ENCODE measurements at places on chromosomes 2 and 18.

DNA sequence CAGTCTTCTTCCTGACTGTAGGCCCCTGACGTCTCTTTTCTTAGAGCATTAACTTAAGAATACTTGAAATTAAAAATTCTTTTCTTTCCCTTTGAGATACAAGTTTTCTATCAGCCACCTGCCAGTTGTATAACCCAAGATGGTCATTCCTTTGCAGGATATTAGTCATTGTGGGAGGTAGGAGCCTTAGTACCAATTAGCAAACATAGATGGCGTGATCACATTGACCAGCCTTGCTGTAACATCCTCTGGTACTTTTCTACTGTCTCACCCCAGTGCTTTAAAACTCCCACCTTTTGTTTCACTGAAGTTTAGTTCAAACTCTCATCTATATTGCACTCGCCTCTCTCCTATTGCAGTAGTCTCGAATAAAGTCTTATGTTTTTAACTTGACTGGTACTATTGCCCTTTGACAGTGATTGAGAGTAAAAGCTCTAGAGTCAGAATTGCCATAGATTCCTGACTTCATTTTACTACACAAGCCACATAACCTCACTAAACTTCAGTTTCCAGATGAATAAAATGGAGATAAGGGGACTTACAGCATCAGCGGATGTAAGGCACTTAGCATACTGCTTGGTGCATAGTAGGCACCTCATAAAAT, 74.1 kb downstream of the VRK2 start:
- DNase-seq: no peak

DNA sequence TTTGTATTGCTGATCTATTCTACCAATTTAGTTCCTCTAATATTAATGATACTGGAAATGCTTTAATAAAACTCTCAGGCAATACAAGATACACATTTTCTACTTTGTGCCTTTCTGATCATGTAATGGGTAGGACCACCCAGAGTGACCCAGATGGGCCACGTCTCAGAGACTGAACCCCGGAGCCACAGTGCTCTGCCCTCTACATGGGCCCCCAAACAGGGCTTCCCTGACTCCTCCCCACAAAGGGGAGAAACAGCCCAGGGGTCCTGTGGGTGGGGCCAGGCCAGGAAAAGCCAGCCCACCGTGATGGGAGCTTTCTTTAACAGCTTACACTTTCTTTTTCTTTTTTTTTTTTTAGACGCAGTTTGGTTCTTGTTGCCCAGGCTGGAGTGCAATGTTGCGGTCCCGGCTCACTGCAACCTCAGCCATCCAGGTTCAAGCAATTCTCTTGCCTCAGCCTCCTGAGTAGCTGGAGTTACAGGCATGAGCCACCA, 18.4 kb downstream of the HDAC4 start:
- DNase-seq: no peak

DNA sequence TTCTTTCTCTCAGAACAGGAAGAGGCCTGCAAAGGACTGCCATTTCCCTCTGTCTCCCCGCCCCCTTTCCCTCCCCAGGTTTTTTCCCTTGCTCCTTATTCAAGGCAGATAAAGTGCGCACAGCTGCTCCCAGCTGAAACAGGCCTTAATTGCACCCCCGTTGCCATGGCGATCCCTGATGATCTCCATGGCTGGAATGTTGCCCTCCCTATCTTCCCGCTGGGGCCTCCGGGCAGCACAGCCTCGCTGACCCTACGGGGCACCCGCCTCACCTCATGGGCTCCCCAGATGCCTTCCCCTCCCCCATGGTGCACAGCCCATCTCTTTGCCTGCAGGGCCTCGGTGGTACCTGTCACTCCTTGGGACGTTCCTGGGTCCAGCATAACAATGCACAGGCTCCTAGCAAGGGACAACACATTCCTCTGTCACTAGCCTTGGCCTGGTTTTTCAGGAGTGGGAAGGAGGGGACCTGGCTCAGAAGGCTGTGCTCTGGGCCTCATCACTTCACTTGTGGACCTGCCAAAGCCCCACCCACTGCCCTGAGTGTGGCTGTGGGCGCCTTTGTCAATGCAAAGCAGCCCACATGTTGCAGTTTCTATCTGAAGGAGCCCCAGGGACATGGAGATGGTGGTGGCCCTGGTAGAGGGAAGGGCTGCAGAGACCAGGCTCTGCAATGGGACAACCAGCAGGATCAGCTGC, 115.0 kb downstream of the CELF4 start:
- no peak for DNase-seq

- no peak for DNase-seq
Measured at GRCh38 chr18:48074929-48075706, 144.7 kb upstream of the SMAD2 start.

- no peak for DNase-seq
Measured at GRCh38 chr2:9972621-9973479, 21.4 kb downstream of the GRHL1 start.

GRCh38 chr18:38322206-38322605, 756.6 kb upstream of the CELF4 start:
- DNase-seq: no peak

DNA sequence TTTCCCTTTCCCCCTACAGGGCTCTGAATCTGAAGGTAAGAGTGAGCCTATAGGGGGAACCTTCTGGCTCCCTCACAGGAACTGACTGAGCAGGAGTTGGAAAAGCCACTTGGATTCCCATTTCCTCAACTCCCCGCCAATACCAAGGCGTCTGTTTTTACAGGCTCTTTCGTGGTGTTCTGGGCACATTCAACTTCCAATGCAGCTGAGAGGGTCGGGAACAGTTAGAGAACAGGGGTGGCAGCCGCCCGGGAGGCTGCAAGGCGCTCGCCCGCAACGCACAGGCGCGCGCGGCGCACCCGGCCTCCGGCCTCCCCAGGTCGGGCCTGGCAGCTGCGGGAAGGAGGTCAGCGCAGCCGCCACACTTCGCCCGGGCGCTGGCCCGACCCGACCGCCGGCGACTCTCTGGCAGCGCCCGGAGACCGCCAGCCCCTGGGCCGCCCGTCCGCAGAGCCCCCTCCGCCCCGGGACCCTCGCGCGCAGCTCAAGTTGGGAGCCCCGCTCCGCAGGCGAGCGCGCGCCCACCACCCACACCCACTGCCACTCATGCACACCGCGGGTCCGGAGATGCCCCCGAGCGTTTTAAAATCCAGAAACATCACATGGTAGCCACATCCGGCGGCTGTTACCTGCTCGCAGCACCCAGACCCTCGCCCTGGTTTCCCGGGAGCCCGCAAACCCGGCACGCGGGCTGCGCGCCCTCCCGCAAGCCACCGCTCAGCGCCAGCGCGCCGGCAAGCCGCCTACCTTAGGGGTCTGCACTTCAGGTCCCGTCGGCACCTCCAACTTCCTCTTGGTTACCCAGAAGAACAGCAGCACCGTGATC, 816 bp downstream of the GALNT14 start:
- DNase-seq: no peak

DNA sequence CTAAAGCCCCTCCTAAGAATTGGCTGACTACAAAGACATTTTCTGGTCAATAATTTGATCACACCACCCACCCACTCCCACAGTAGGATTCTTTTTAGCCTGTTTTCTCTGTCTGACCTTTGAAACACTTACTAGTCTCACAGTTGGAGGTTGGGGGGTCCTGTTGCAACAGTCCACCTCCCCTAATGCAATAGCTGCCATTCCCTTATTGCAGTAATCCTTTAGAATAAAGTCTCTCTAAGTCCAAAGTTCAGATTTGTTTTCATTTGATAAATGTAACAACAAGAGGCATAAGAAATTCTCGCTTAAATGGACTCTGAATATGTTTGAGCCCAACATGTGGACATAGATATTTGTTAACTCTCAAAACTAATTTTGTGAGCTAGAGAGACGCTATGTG, 1326.8 kb upstream of the TMEFF2 start:
- no peak for DNase-seq

DNA sequence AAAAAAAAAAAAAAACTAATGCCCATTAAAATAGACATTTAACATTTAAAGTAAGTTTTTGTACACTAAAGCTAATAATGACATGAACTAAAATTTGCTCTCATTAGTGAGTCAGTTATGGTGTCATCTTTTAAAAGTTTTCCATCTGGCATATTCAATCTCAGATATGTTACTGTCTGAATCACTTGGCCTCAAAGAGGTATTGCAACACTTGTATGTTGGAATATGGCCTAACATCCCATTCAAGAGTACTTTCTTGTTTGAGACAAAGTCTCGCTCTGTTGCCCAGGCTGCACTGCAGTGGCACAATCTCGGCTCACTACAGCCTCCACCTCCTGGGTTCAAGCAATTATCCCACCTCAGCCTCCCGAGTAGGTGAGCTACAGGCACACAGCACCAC, 169.7 kb downstream of the TMEM163 start:
- no peak for DNase-seq

DNA sequence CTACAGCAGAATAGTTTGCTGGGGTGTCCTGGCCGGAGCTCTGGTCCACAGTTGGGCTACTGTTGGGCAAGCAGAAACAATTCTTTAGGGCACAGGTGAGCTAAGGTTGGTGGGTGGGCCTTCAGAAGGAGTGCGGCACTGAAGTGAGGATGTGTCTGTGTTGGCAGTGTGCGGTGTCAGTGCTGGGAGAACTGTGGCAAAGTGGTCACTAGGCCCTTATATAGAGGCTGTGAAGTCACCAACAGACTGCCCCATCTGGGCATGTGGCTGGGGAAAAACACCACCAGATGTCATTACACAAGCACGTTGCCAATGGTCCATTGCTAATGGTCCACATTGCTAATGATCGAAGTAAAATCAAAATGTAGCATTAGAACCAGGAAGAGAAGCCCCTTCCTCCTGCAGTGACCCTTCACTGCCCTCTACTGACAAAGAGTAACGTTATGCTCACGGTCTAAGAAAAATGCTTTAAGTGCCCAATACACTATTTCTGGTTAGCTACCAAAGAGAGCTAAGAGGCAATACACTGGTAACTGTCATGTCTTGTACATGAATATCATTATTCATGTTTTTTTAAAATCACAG, 21.3 kb downstream of the SCN1A start:
- peak; percentile 17 for DNase-seq

- no peak for DNase-seq
Measured at GRCh38 chr2:238326801-238327365, 6.6 kb downstream of the TRAF3IP1 start.

DNA sequence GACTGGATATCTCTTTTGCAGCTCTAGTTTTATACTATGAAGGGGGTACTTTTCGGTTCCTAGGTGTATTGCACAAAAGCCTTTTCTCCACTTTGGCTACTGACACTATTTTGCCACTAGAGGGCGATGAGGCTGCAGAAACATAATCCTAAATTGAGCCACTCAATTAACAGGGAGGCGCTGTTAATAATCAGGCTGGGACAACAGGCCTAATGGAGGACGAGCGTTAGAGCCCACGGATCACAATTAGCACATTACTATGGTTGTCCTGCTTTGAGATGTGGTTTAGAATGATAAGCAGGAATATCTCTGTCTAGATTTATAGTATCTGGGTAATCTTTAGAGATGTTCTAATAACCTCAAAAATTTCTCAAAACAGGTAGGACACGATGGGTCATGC, 62.2 kb upstream of the PMAIP1 start:
- peak; percentile 50 for DNase-seq

DNA sequence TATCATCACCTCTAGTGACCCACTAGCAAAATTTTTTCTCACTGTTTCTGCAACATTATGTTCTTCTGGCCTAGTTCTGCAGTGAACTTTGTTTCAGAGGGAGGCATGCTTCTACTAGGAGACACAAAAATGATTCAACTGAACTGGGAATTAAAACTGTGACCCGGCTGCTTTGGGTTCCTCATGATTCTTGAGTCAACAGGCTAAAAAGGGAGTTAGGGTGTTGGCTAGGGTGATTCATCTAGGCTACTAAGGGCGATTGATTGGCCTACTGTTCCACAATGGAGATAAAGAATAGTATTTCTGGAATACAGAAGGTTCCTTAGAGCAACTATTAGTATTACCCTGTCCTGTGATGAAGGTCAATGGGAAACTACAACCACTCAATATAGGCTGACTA, 179.5 kb downstream of the PPP1R1C start:
- no peak for DNase-seq

- no peak for DNase-seq
Measured at GRCh38 chr2:174340400-174341292, 5.9 kb downstream of the SP9 start.
